SK-N-SH (cell line): ENCODE measurements at places on chromosomes 5 and 9. TPM values are rescaled to one million over a fixed set of nuclear protein-coding genes. Genes with fewer than 3 reads are reported as not detected.

Gene HABP4
- polyA plus RNA-seq: 18.4 and 19.0 TPM in 2 replicates

Gene LHFPL2
- 8.6 and 10.4 TPM in 2 replicates for polyA plus RNA-seq

Gene CCL28
- not detected in 2 replicates for polyA plus RNA-seq

Gene CETN3
- polyA plus RNA-seq: 3.6 and 4.6 TPM in 2 replicates

Gene SLIT3
- 80.0 and 119 TPM in 2 replicates for polyA plus RNA-seq

Gene EFNA5
- 0.73 and 0.81 TPM in 2 replicates for polyA plus RNA-seq

Gene IFNE
- 0.05 and 0.08 TPM in 2 replicates for polyA plus RNA-seq

- H3K36me3 ChIP-seq: no peaks in the 10 kb centered on the region
- peak; percentile 30 for DNase-seq
- no peak overlapping the region; the same call in 1 of the 2 replicates for H3K4me3 ChIP-seq
- H3K4me1 ChIP-seq: peaks cover 25% of the 10 kb centered on the region; the same call in 1 of the 2 replicates
- no peaks in the 10 kb centered on the region for H3K27me3 ChIP-seq
These were observed 48.6 kb upstream of the RNU6ATAC start for GRCh38 chr9:134212809-134213507.

DNA sequence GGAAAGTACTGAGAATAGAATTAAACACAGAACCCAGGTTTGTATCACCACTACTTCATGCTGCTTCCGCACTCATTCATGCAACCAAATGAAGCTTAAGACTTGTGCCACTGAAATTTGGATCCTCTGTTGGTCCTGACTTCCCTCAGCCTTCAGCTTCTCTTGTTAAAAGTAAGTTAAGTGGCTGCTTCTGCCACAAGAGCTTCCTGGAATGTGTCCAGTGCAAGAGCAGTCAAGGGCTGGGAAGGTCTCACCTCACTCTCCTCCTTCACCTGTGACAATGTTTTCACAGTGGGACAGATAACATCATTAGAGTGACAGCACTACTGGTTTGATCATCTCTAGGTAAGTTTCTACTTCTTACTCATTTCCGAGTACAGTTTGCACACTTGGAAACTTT, 7.9 kb downstream of the SNCAIP start:
- no peaks in the 10 kb centered on the region for H3K36me3 ChIP-seq
- H3K27ac ChIP-seq: no peak overlapping the region
- peaks cover 9% of the 10 kb centered on the region; the same call in 1 of the 2 replicates for H3K4me1 ChIP-seq

GRCh38 chr5:119347574-119347973, 8.2 kb upstream of the TNFAIP8 start:
- no peaks in the 10 kb centered on the region for H3K36me3 ChIP-seq
- 0 out of 2 replicates have a peak, but pooled peaks cover 13% of the 10 kb centered on the region for H3K4me1 ChIP-seq
- H3K27ac ChIP-seq: no peak overlapping the region; the same call in 1 of the 2 replicates
- no peak for DNase-seq

GRCh38 chr5:60495644-60496520, 204.1 kb downstream of the DEPDC1B start:
- no peak overlapping the region for H3K27ac ChIP-seq
- no peaks in the 10 kb centered on the region for H3K36me3 ChIP-seq
- H3K4me3 ChIP-seq: no peak overlapping the region
- no peaks in the 10 kb centered on the region for H3K27me3 ChIP-seq

- no peak overlapping the region for H3K27ac ChIP-seq
- H3K27me3 ChIP-seq: no peaks in the 10 kb centered on the region
- no peaks in the 10 kb centered on the region for H3K36me3 ChIP-seq
- H3K4me3 ChIP-seq: no peak overlapping the region
- DNase-seq: no peak
These were observed 999.6 kb upstream of the DMAC1 start for GRCh38 chr9:8799206-8799605.

- H3K27ac ChIP-seq: no peak overlapping the region
- DNase-seq: no peak
- no peaks in the 10 kb centered on the region; the same call in 1 of the 2 replicates for H3K4me1 ChIP-seq
- H3K27me3 ChIP-seq: no peaks in the 10 kb centered on the region
- H3K36me3 ChIP-seq: no peaks in the 10 kb centered on the region; the same call in 1 of the 2 replicates
These were observed 116.7 kb upstream of the RETREG1 start for GRCh38 chr5:16733331-16734006.

GRCh38 chr5:111748304-111748763, 8.7 kb downstream of the NREP start:
- peaks cover 10% of the 10 kb centered on the region for H3K4me1 ChIP-seq

GRCh38 chr9:94611638-94612068, 18.0 kb upstream of the FBP2 start:
- no peaks in the 10 kb centered on the region for H3K36me3 ChIP-seq
- DNase-seq: no peak
- H3K27me3 ChIP-seq: 0 out of 2 replicates have a peak, but pooled peaks cover 4% of the 10 kb centered on the region
- no peak overlapping the region for H3K27ac ChIP-seq
